Subcutaneous preadipocyte (primary cell): ENCODE measurements at places on chromosomes 1 and 21. TPM values are rescaled to one million over a fixed set of nuclear protein-coding genes. Genes with fewer than 3 reads are reported as not detected.

The CYP4B1 gene
- total RNA-seq: not detected in 2 replicates

The BRDT gene
- not detected in 2 replicates for total RNA-seq

The CTSK gene
- total RNA-seq: 196 and 415 TPM in 2 replicates

The LAD1 gene
- not detected in 2 replicates for total RNA-seq

The DNAJC6 gene
- total RNA-seq: 1.1 and 1.6 TPM in 2 replicates

The SH2D1B gene
- total RNA-seq: under 0.01 TPM in 2 replicates

The PRKACB gene
- total RNA-seq: 11.4 and 16.2 TPM in 2 replicates

The SH2D2A gene
- 0.20 TPM in 1 of 2 replicates, not detected in the other for total RNA-seq

The TNFRSF4 gene
- total RNA-seq: under 0.01 TPM in 1 of 2 replicates, not detected in the other

The OVAAL gene
- total RNA-seq: not detected in 2 replicates

The RIPK4 gene
- total RNA-seq: under 0.01 TPM in 1 of 2 replicates, not detected in the other

The IRF6 gene
- total RNA-seq: not detected in 2 replicates

The DLGAP3 gene
- total RNA-seq: under 0.01 TPM in 2 replicates

The CLIC6 gene
- total RNA-seq: 0.20 and 0.73 TPM in 2 replicates

The ATP6V1G3 gene
- total RNA-seq: not detected in 2 replicates

The B3GALT5 gene
- total RNA-seq: not detected in 2 replicates

The LCE1D gene
- not detected in 2 replicates for total RNA-seq

The TCP10L gene
- total RNA-seq: under 0.01 TPM in 1 of 2 replicates, not detected in the other

The TMCO1 gene
- 66.1 and 75.0 TPM in 2 replicates for total RNA-seq

The POFUT2 gene
- 15.4 and 22.7 TPM in 2 replicates for total RNA-seq

The SUMO3 gene
- total RNA-seq: 69.0 and 84.1 TPM in 2 replicates

The AK2 gene
- 101 and 103 TPM in 2 replicates for total RNA-seq

The PSRC1 gene
- total RNA-seq: 13.6 and 20.9 TPM in 2 replicates

The ARHGAP30 gene
- total RNA-seq: not detected in 2 replicates

The SPATA17 gene
- 0.98 and 1.1 TPM in 2 replicates for total RNA-seq

The MTF2 gene
- total RNA-seq: 9.9 and 16.8 TPM in 2 replicates

The OR2AK2 gene
- total RNA-seq: not detected in 2 replicates

The CENPL gene
- total RNA-seq: 15.8 and 24.2 TPM in 2 replicates

The EPHA2 gene
- 0.73 and 6.8 TPM in 2 replicates for total RNA-seq

The BRINP3 gene
- under 0.01 TPM in 1 of 2 replicates, not detected in the other for total RNA-seq

The MAP3K21 gene
- 1.1 and 3.7 TPM in 2 replicates for total RNA-seq

The TLCD4 gene
- under 0.01 and 1.2 TPM in 2 replicates for total RNA-seq

The C1orf116 gene
- total RNA-seq: under 0.01 TPM in 1 of 2 replicates, not detected in the other

The CD48 gene
- not detected in 2 replicates for total RNA-seq

The G0S2 gene
- total RNA-seq: 1.6 and 23.9 TPM in 2 replicates

The HAO2 gene
- total RNA-seq: not detected in 2 replicates

The ZSCAN20 gene
- 7.7 and 8.8 TPM in 2 replicates for total RNA-seq

The OLIG2 gene
- not detected in 2 replicates for total RNA-seq

The GPR25 gene
- not detected in 2 replicates for total RNA-seq

The SARS1 gene
- total RNA-seq: 152 and 170 TPM in 2 replicates

The C1orf94 gene
- total RNA-seq: under 0.01 TPM in 1 of 2 replicates, not detected in the other

The SLC25A34 gene
- 0.39 and 0.73 TPM in 2 replicates for total RNA-seq

The BTBD8 gene
- total RNA-seq: 2.9 and 3.5 TPM in 2 replicates

The ITGB2 gene
- total RNA-seq: not detected in 2 replicates

The GPR37L1 gene
- not detected in 2 replicates for total RNA-seq

The LHX8 gene
- total RNA-seq: not detected in 2 replicates

The SNX7 gene
- total RNA-seq: 38.5 and 41.5 TPM in 2 replicates

The HSPA6 gene
- under 0.01 and 0.20 TPM in 2 replicates for total RNA-seq

The MNDA gene
- total RNA-seq: not detected in 2 replicates

The NAXE gene
- 53.2 and 57.0 TPM in 2 replicates for total RNA-seq

The TINAGL1 gene
- 0.37 and 0.39 TPM in 2 replicates for total RNA-seq

The OR2T11 gene
- total RNA-seq: not detected in 2 replicates

The MAEL gene
- under 0.01 TPM in 1 of 2 replicates, not detected in the other for total RNA-seq

The SLC35D1 gene
- 9.6 and 12.5 TPM in 2 replicates for total RNA-seq

The MR1 gene
- total RNA-seq: 8.6 and 15.8 TPM in 2 replicates

The TNFRSF25 gene
- 0.37 and 3.1 TPM in 2 replicates for total RNA-seq
